ENCODE measurements at places on chromosomes 2 and 18.

DNA sequence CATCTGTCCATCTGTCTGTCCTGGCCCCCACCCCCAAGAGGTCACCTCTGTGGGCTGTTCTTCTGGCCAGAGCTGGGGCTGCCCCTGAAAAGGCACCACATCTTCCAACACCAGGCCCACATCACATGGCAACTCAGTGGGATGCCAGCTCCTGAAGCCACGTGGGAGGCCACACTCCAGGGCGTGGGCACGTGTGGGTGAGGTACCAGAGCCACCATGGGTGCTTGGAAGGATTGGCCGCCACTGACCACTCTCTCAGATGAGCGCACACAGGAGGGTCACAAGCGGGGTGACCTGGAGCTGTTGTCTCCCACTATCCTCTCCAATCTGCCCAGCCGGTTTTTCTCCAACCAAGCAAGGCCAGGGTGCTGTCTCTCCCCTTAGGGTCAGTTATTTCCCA is 197.9 kb downstream of the TFCP2L1 start:
- no peak for DNase-seq

GRCh38 chr2:231711677-231712450 is 3.5 kb downstream of the PTMA start:
- DNase-seq: no peak

DNA sequence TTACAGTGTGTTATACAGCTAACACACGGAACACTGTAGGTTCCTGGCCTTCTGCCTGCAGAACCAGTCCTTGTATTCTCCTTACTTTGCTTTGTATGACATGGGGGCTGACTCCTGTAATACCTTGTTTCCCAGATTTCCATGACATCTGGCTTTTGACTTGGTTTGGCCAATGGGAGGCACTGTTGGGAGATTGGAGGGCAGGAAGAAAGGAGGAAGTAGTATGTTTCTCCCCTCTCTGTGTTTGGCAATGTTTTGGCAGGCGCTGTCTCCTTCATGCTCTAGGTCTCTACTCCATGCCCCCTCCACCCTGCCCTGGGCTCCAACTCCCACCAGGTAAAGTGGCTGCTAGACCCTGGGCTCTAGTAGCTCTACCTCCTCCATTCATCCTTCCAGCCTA is 331.1 kb upstream of the SLC14A2 start:
- no peak for DNase-seq

DNA sequence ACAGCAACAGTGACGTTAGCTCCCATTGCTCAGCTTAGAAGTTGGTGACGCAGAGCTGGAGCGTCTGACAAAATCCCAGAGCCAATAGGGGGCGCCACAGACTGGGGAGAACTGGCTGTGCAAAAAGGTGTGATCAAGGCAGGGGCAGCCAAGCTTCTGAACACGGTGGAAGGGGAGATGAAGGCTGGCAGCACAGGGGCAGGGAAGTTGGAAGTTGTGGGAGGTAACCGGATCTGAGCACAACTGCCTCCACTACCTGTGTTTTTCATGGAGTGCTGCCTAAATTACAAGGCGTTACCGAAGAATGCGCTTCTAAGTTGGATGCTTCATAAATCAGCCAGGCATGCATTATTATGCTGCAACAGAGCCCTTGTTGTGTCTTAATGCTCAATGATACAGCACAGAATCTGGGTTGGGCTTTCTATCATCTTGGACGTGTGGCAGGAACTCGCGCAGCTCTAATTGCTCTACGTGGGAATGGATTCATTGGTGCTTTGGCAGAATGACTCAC is 370.0 kb downstream of the SLC4A3 start:
- DNase-seq: peak; percentile 42

- no peak for DNase-seq
Observed at GRCh38 chr2:128774320-128775216, 455.9 kb upstream of the HS6ST1 start.

DNA sequence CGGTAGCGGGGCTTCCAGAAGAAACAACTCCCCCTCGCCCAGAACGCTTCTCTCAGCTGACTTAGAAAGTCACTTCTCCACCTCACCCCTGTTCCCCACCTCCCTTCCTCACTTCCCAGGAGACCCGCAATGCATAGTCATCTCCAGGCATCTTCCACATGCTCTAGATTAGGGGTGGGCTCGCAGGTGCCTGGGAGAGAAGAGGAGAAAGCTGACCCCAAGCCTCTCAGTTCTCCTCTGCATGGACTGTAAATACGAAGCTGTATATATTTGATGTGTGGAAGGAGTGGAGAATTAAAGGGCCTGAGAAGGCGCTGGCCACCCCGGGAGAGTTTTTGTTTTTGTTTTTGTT is 1.8 kb downstream of the MAL start:
- no peak for DNase-seq

- no peak for DNase-seq
Observed at GRCh38 chr2:207066166-207066565, 99.6 kb downstream of the KLF7 start.

DNA sequence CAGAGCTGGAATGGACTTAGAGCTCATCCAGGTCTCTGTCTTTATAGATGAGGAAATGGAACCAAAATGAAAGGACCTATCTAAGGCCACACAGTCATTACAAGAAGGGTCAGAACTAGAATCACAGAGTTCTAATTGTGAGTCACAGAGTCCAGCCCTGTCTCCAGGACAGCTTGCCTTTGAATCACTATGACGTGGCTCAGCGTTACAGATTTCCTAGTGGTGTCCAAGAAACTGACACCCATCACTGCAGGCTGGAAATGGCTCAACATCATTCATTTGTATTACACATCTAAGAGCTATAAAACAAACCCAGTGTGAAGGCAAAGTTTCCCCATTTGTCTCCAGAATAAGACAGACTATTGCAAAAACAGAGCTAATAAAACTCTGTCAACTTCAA is 164.3 kb upstream of the SIX2 start:
- DNase-seq: peak; percentile 96
